Hematopoietic multipotent progenitor cell (in vitro differentiated cells): ENCODE measurements at places on chromosomes 1 and 21. TPM values are rescaled to one million over a fixed set of nuclear protein-coding genes. Genes with fewer than 3 reads are reported as not detected.

Gene IKBKE
- total RNA-seq: 29.4 TPM

Gene ACTL8
- total RNA-seq: under 0.01 TPM

Gene LRRC71
- not detected for total RNA-seq

GRCh38 chr1:104720741-104721140 is 971.0 kb downstream of the AMY1C start:
- no peak for DNase-seq

DNA sequence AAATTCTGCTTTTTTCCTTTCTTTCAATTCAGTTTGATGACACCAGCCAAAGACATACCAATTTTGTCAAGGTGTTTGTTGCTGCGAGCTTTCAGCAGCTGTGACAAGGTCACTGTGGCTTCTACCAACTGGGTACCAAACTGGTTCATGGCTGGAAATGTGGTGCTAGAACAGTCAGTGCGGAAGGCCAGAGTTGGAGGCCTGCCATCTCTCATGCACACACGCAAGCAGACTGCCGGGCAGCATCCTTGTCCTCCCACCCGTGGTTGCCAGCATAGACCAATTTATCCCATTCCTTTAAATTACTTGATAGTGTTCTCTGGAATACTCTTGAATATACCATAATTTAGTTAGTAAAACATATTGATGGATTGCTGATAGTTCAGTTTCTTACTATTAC is 79.9 kb upstream of the GPR52 start:
- no peak for DNase-seq

GRCh38 chr1:237983496-237983895 is 92.8 kb upstream of the ZP4 start:
- no peak for DNase-seq

DNA sequence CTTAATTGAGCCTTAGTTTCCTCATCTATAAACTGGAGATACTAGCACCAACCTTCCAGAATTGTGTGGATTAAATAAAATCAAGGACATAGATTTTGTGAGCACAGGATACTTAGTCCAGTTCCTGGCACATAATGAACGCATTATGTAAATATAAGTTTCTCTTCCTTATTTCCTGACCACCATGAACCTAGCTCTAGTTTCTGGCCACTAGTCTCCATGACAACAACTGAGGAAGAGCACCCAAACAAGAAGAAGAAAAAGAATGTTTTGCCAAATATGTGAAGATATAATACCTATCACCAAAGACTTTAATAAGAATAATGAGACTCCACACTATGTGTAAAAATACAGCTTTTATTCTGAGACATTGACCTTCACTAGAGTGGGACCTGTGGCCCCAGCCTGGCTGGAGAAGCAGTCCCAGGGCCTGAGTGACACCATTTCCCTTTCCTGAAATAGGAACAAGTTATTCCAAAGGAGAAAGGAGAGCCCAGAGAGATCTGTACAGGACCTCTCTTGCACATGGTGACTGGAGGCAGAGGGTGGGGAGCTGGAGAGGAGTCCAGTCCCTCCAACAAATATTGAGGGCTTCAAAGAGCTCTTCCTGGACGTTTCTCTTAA is 940 bp upstream of the USF1 start:
- peak; percentile 41 for DNase-seq

- no peak for DNase-seq
Observed at GRCh38 chr21:15052459-15052763, 12.4 kb downstream of the NRIP1 start.

- DNase-seq: peak; percentile 5
Observed at GRCh38 chr1:99820546-99820945, 29.6 kb upstream of the AGL start.

DNA sequence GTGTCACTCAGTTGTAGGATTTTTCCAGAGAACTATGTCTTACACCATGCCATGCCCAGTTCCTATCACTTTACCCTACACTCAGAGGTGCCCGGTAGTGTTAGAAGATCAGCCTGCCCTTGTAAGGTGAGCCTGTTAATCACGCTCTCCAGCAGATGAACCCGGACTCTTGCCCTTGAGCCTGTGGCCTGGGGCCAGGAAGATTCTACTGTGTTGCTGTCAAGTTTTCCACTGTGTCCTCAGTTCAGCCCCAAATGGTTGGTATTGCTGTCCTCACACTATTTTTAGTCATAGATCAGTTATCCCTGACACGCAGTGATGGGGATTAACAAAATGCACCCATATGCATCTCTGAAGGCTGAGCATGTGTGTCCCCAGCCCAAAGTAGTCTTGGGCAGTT is 105.0 kb upstream of the SPAG17 start:
- DNase-seq: no peak

DNA sequence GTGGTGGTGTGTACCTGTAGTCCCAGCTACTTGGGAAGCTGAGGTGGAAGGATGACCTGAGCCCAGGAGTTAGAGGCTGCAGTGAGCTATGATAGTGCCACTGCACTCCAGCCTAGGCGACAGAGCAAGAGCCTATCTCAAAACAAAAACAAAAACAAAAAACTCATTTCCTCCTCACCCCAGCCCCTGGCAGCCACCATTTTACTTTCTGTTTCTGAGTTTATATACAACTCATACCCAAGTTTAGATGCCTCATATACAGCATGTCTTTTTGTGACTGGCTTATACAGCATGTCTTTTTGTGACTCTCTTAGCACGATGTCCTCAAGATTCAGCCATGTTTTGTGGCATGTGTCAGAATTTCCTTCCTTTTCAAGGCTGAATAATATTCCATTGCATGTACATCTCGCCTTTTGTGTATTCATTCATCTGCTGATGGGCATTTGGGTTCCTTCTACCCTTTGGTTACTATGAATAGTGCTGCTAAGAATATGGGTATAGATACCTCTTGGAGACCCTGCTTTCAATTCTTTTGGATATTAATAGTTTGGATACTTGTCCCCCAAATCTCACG is 14.7 kb downstream of the COA7 start:
- no peak for DNase-seq
